ENCODE measurements at places on chromosomes 13 and 19.

DNA sequence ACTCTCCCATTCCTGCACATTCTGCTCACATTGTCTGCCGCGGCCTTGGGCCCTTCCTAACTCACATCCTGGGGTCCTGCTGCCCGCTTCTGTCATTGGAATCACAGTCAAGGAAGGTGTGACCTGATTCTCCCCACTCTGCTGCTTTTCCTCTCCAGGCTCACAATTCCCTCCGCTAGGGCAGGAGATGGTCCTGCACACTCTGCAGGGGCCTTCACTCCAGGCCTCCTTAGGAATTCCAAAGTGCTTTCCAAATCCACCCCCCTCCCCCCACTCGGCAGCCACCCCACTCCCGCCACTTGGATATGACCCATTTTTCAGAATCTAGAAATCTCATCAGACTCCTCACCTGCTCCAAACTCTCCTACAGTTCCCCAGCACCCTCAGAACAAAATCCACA, 3.1 kb upstream of the SLC5A5 start:
- DNase-seq: no peak

- DNase-seq: no peak
These were observed 6.3 kb upstream of the JUNB start for GRCh38 chr19:12784871-12785430.

DNA sequence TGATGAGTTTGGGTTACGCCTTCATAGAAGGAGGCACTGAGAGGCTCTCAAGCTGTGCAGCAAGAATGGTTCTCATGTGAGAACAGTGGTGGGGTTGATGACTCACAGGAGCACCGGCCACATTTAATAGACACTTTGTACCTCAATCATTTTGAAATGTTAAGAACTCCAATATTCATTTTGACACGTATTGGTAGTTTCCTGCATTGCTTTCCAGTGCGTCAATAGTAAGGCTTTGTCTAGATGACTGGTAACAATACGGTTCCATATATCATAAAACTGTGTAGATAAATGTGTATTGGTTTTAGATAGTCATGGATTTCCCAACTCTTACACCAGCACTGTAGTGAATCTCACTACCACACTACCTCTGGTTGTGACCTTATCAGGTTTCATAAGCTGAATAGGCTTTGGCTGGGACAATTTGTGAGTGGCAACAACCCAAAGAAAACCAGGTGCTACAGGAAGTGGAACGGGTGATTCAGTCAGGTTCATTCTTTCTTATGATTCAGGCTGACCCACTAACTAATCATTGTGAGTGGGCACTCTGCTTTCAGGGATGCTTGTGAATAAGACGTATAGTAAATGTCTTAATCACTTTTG, 362.6 kb downstream of the KLF5 start:
- DNase-seq: no peak

DNA sequence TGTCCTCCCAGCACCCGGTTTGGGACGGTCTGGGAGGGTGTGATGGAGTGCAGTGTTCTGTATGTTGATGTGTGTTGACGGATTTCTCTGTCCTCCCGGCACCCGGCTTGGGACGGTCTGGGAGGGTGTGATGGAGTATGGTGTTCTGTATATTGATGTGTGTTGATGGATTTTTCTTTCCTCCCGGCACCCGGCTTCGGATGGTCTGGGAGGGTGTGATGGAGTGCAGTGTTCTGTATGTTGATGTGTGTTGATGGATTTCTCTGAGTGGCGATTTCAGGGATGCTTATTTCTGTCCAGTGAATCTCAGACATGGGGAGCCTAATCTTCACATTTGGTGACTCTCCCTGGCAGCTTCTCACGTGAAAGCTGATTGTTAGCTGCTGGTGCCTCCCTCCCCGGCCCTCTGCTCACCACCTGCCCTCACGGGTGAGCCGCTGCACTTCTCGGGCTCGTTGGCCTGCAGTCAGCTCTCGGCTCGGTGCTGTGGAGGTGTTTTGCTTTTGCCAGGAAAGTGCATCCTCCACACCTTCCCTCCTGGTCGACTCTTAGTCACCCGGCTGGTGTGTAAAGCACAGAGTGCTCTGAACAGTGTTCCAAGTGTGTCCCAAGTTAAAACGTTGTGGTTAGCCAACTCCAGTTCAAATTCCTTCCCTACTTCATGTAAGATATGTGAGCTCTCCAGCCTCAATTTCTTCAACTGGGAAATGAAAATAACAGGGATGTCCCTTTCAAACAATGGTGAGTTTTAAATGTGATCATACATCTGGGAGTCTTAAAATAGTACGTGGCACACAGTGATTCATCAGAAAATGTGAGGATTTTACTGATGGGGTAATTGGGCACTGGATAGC, 54.6 kb downstream of the ATP11A start:
- DNase-seq: no peak

- no peak for DNase-seq
These were observed 148.3 kb downstream of the POSTN start for GRCh38 chr13:37450276-37450675.

DNA sequence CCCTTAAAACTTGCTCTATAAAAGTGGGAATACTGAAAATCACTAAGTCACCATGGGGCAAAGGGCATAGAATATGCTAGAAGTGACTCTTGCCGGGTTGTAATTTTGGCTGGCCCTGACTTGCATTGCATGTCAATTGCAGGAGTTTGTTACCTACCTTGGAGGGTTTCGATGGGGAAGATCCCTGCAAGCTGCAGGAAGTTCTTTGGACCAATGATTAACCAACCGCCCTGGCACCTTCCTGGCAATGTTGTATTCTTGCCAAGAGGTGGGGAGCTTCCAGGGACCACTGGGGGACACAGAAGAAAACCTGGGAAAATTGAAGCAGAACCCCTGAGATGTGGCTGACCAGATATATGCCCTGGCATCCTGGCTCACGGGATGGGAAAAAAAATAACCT, 235.8 kb downstream of the B3GLCT start:
- no peak for DNase-seq

GRCh38 chr13:100602493-100603111, 14.0 kb upstream of the GGACT start:
- no peak for DNase-seq

- no peak for DNase-seq
These were observed 186.5 kb upstream of the ATXN8OS start for GRCh38 chr13:69921156-69921555.

DNA sequence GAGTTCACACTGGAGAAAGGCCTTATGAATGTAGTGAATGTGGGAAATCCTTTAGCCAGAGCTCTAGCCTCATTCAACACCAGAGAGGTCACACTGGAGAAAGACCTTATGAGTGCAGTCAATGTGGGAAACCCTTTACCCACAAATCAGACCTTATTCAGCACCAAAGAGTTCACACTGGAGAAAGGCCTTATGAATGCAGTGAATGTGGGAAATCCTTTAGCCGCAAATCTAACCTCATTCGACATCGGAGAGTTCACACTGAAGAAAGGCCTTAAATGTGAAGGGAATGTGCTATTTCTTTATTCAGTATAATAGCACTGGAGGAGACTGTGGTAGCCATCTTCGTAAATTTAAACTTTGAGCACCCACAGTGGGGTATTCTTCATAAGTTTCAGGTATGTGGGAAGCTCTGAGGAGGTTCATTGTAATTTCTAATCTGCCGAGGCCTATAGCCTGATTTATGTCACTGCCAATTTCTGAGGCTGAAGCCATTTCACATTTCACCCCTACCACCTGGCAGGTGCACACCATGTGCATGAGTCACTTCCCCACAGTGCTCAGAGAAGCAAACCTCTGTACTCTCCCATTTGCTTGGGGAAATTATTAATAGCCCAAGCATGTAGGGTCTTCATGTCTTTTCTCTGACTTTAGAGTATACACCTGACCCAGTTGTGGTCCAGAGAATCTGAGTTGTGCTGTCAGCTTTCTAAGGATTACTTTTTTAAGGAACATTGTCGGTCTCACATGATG, 6.4 kb downstream of the ZNF551 start:
- DNase-seq: no peak

DNA sequence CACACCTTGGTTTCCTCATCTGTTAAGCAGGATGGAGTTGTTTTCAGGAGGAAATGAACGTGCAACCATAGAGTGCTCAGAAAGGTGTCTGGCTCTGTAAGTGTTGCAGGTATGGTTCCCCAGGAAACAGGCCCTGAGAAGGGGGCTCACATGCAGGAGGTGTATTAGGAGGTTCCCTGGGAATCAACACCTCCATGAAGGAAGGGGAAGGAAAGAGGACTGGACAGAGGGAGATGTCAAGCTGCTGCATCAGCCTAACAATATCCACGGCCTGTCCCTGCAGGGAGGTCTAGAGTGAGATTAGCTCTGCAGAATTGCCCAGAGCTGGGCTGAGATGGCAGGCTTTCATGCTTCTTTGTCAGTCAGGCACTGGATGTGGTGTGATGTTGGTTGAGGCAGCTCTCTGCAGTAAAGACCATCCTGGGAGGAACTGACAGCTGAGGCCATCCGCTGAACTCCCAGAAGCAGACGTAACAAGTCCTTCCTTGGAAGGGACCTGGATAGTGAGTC, 373.3 kb downstream of the ZNF536 start:
- no peak for DNase-seq

- no peak for DNase-seq
These were observed 103.7 kb upstream of the EDNRB start for GRCh38 chr13:78022164-78022877.

DNA sequence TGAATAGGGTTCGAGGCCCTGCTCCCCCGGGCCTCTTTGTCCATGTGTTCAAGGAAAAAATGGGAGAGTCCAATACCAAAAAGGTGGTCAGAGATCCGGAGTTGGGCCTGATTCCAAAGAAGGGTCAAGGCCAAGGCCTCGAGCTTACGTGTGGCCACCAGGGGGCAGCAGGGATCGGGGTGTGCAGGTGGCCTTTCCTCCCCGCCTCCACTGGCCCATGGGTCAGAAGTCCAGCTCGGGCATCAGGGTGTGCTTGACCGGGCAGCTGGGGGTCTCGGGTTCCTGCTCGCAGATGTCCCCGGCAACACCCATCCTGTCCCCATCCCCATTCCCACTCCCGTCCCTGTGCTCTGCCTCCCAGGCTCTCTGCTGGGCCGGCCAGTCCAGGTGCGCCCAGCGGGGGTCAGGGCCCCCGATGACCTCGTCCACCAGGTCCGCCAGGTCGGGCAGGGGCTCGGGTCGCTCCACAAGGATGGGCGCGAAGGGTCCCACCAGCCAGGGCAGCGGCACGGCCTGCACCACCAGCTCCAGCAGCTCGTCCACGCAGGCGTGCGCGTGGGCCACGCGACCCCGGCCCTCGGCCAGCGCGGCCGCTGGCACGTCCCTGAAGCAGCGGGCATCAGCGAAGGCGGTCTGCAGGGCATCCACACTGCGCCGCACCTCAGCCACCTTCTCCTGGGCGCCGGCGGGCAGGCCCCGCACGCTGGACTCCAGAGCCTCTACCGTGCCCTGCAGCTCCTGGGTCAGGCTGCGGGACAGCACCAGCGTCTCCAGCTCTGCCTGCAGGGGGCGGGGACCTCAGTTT, 5.2 kb upstream of the PLIN4 start:
- peak; percentile 12 for DNase-seq

GRCh38 chr19:2625434-2625833, 77.1 kb downstream of the GNG7 start:
- DNase-seq: no peak

- DNase-seq: no peak
These were observed 19.4 kb upstream of the RANBP3 start for GRCh38 chr19:5997371-5997770.

GRCh38 chr13:66048888-66049287, 1181.2 kb downstream of the PCDH9 start:
- DNase-seq: no peak

GRCh38 chr13:113050734-113051431, 54.7 kb upstream of the F7 start:
- no peak for DNase-seq

DNA sequence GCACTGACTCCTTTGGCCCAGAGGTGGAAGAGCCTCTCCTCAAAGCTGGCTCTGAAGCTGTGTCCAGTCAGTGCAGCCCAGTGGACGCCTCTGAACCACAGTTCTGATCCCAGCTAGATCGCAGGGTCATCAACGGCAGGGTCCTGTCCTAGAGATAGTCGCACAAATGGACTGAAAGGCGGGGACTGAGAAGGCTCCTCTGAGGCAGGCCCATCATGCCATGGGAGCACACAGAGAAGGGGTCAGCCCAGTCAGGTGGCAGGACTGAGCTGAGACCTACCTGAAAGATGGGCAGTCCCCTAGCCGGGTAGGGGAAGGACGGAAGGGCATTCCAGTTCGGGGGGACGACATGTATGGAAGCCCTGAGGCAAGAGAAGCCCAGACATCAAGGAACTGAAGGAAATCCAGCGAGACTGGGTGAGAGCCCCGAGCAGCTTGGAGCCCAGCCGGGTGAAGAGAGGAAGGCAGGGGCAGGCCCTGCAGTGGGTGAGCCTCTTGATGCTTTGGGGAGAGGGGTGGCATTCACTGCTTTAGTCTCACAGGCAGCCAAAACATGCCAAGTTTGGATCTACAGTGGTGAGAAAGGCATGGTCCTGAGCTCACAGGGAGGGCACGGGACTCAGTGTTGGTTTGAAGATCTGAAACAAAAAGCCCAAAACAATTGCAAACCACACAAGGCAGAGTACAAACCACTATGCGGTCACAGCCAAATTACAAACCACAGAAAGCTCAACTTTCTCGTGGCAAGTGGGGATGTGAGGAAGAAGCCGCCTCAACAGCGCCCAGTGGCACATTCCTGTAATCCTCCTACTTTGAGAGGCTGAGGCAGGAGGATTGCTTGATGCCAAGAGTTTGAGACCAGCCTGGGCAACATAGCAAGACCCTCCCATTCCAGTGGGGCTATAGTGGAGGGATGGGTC, 10.0 kb downstream of the CALM3 start:
- no peak for DNase-seq

- DNase-seq: no peak
These were observed 91.1 kb downstream of the STOML3 start for GRCh38 chr13:38899571-38899970.

Data from stimulated activated CD4-positive, alpha-beta T cell treated with anti-CD3 and anti-CD28 coated beads, TNF-alpha, amount 100 ng/mL, for 1 hour (primary cell).